Activated T-helper 1 cell treated with anti-CD3 and anti-CD28 coated beads, Interleukin-2, amount 50 U/mL, for 16 hours (primary cell): ENCODE measurements at places on chromosomes 1 and 21.

- DNase-seq, result no peak
These were observed 262.1 kb upstream of the VAMP3 start for GRCh38 chr1:7508934-7509519.

- no peak for DNase-seq
These were observed 721.8 kb upstream of the NCAM2 start for GRCh38 chr21:20276377-20276776.

- no peak for DNase-seq
These were observed 28.1 kb upstream of the ZYG11A start for GRCh38 chr1:52814465-52814864.

DNA sequence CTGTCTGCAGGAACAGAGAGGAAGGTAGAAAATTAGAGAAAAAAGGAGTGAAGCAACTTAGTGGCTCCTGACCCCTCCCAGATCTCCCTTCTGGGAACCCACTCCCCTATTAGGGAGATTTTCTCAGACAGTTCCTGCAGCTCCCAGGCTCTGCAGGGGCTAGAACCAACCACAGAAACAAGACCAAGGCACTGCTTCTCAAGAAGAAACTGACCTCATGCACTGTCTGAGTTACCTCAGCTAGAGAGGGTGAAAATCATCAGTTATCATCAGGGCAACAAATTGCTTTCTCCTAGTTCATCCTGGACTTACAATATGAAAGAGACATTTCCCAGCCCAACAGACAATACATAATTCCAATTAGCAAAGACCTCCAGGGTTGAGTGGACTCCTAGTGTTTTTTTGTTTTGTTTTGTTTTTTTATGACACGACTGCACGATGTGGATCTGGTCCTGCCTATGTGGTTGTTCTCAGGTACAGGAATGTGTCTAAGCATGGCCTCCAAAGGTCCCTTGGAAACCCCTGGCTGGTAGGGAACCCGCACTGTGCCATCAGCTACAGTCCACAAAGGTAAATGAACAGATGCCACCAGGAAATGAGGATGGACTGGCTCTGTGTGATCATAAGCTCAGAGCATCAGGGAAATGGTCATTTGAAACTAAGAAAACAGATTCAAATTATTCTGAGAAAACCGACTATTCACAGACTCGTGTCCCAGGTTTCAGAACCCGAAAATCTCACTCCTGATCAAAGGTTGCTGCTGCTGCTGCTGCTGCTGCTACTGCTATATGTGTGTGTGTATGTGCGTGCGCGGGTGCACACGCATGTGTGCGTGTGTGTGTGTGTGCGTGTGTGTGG lies 65.3 kb downstream of the LAMC2 start:
- no peak for DNase-seq

DNA sequence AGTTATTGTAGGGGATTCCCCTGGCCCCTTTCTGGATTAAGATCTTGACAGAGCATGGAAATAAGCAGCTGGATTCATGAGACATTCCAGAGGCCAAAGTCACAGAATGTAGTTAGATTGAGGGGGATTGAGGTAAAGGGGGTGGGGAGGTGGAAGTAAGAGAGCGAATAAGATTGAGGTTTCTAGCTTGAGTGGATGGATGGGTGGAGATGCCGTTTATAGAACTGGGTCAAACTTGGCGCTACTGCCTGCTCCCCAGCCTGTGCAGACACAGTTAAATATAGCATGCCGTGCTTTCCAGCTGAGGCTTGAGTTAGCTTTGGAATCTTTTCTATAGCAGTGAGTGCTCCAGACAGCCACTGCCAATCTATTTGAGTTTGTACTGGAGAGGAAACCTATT lies 85.7 kb downstream of the DYRK1A start:
- no peak for DNase-seq

DNA sequence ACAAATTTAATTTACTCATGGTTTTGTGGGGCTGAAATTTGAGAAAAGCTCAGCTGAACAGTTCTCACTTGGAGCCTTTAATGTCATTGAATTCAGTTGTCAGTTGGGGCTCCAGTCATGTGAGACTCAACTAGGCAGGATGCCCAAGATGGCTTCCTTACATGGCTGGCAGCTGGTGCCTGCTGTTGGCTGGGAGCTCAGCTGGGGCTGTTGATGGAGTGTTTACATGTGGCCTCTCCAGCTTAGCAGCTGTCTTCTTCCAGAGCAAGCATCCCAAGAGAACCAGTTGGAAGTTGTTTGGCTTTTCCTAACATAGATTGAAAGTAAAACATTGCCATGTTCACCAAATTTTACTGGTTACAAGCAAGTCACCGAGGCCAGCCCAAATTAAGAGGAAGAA lies 81.8 kb upstream of the KCNA3 start:
- no peak for DNase-seq

GRCh38 chr1:16727190-16728111 lies 12.9 kb upstream of the RNU1-4 start:
- DNase-seq, result peak; percentile 49

DNA sequence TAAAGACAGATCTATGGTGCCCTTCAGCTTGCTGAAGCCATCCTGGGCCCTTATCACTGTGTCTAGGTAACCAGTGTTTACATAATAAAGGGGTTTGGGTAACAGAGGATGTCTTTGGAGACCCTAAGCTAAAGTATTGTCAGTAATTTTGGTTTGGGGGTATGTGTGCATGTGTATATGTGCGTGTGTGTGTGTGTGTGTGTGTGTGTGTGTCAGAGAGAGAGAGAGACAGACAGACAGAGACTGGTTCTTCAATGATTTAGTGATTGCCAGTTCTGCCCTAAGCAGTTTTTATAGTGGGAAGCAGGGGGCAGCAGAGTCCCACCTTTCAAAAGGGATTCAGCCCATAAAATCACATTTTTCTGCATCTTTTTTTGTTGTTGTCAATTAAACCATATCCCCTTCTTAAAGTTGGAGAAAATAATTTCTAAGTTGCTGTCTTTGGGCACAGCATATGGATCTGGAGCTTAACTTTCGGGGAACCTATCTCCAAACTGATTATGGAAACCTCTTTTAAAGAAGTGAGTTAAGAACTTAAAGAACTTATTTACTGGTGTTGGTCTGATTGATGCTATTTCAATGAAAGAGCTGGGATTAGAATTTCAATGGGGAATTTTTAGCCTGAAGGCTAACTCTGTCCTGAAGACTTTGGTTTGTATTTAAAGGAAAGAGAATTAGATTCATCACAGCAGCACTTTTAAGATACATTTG lies 51.1 kb downstream of the ZNF326 start:
- DNase-seq, result no peak

- no peak for DNase-seq
These were observed 5.4 kb downstream of the TRIM62 start for GRCh38 chr1:33176362-33176850.
